ENCODE measurements at places on chromosomes 6 and 20.

DNA sequence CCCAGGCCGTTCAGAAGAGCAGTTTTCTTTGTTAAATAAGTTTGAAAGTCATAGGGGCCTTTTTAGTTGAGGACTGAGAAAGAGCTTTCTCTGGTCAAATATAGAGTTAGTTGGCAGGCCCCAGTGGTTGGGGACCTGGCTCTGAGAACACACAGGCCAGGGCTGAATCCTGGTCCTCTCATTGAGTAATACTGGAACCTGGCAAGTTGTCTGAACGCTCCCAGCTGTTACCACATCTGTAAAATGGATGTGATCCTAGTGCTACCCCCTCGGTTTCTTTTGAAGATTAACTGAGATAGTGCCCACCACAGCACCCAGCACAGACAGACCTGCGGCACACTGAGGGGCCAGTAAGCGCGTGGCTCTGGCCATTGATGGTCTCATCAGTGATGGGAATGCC is 215.5 kb downstream of the ZDHHC14 start:
- DNase-seq, result no peak

- DNase-seq, result no peak
Measured at GRCh38 chr20:19712721-19713260, 45.3 kb upstream of the RIN2 start.

- no peak for DNase-seq
Measured at GRCh38 chr6:39806278-39806677, 14.1 kb downstream of the DAAM2 start.

DNA sequence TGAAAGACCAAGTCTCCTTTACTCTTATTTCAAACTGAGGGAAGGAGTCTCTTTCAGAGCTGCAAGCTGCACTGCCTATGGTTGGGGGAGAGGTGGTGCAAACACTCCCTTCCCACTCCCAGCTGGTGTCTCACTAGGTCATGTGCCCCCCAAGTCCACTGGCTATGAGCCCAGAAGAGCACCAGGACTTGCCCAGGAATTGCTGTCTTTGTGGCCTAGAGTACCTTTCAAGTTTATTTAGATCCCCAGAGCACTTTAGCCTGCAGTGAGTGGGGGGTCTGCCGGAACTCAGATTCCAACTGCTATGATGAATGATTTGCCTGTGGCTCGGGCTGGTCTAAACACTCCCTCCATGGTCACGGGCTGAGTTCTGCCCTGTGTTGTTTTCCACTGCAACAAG is 192.6 kb upstream of the CITED2 start:
- DNase-seq, result no peak

- no peak for DNase-seq
Measured at GRCh38 chr6:163414117-163414945, at the start of gene QKI. Gene QKI (plus strand): TSS chr6:163414718. CDS start chr6:163415194, 476 bp downstream.

DNA sequence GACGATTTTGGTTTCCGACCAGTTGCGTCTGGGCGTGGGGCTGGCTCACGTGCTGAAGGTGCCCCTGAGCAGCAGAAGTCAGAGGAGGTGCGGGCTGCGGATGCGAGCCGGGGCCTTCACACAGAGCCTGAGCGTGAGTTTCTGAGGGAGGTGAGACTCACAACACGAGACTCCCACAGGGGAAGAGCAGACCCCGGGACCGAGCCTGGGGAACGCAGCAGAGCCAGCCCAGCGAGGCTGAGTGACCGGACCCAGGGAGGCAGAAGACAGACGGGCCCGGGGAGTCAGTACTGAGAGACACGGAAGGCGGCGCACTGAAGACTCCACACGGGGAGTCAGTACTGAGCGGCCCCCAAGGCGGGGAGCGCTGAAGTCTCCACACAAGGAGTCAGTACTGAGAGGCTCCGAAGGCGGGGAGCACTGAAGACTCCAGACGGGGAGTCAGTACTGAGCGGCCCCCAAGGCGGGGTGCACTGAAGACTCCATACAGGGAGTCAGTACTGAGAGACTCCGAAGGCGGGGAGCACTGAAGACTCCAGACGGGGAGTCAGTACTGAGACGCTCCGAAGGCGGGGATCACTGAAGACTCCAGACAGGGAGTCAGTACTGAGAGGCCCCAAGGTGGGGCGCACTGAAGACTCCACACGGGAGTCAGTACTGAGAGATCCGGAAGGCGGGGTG is 77.8 kb downstream of the DLL1 start:
- DNase-seq, result no peak

DNA sequence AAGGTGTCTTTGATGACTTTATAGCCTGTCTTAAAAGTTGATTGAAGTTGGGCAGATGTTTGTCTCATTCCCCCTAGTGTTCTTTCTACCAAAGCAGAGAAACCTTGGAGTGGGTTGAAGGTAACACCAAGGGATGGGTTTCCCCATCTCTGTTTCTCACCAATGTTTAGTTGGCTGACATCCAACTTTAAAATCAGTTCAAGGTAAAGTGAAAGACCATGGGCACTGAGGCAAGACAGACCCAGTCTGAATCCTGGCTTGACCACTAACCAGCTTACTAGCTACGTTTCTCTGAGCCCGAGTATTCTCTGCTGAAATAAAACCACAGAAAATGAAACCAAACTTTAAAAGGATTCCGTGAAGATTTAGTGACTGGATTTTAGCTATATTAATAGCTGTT is 258.9 kb downstream of the KIF16B start:
- no peak for DNase-seq

GRCh38 chr6:36843170-36843569 is 3.9 kb upstream of the CPNE5 start:
- DNase-seq, result no peak

DNA sequence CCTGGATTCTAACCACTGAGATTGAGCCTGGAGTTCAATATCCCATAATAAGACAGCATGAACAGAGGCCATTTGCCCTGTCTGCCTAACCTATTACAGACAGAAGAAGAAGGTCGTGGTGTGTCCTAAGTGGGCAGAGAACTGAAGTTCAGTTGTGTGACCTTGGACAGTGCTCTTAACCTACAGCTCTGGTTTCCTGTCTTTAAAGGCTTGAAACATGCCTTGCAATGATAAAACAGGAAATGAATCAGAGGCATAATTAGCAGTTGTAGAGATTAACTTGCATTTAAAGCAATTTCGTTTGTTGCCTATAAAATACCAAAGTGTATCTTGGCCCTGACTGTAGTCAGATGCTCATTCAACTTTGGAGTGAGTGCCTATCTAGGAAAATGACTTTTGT is 507.2 kb upstream of the CHD6 start:
- no peak for DNase-seq

DNA sequence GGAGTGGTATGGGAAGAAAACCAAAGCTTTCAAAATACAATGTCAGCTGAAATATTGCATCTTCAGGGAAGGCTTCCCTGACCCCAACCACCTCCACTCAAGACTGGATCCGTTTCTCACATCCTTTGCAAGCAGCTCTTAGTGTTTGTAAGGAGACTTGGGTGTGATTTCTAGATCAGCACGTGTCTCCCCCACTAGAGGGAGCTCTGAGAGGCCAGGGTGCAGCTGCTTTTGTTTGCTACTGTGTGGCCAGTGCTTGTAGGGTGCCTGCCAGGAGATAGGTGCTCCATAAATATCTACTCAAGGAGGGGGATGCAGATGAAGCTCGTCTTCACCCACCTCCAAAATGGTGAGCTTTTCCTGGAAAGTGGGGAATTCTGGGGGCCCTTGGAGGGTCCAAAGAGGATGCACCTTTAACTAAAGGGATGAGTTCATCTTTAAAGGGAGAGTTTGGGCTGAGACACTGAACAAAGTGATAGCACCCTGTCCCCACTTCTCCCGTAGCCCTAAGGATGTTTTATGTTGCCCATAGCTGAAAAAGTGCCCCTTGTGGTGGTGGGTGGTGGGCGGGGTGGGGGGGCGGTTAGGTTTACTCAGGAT is 52.6 kb upstream of the MAFB start:
- DNase-seq, result no peak

- DNase-seq, result no peak
Measured at GRCh38 chr6:116313101-116313776, 33.5 kb upstream of the TSPYL1 start.

- no peak for DNase-seq
Measured at GRCh38 chr6:70956191-70956450, 739 bp downstream of the B3GAT2 start.

GRCh38 chr6:87692086-87692485 is 9.9 kb downstream of the AKIRIN2 start:
- no peak for DNase-seq

GRCh38 chr20:49608752-49609670 is 41.1 kb upstream of the PTGIS start:
- no peak for DNase-seq

GRCh38 chr20:34529742-34530141 is 13.5 kb downstream of the DYNLRB1 start:
- no peak for DNase-seq

GRCh38 chr6:26372308-26373144 is 7.5 kb downstream of the BTN3A2 start:
- no peak for DNase-seq

DNA sequence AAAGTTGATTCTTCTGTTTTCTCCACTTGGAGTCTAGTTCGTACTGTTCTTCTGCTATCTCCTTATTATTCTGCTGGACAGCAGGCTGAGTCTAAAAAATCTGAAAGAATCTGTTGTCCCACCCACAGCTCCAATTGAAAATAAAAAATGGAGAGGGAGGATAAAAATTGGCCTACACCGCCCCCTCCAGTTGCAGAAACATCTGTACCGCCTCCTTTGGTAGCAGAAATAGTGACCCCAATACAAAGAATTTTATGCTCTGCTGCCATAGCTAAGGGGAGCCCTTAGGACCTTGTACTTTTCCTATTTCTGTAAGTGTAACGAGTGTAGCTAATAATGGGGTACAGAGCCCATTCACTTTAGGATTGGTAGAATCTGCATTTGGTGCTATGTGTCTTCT is 4.9 kb upstream of the FKBP1A start:
- no peak for DNase-seq

DNA sequence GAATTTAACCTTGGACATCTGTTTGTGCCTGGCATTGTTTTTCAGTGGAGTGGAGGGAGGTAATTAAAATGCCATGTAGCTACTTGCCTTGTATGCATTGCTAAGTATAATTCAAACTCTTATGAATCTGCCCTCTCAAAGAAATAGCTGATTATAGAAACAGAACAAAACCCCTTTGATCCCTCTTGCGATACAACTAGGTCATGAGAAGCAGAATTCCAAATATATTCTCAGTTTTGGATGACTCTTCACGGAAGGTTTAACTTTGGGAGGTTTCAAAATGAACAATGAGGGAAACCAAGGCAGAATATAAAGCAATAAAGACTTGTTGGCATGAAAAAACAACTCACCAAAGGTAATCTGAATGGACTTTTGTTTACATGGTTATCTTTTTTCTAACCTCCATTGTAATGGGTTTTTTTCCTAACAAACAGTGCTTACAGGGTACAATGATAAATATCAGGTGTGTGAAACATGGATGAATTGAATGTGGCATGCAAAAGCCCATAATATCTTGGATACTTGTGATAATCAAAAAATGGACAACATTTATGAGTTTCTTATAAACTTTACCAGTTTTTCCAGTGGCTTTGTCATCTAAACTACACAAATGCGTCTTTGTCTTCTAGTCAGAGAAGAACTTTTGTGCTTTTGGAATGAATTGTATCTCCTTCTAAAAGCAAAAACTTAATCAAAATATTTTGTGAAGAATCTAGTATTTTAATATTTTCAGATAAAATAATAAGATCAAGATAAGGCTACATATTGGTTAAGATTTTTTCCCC is 15.7 kb upstream of the HEY2 start:
- no peak for DNase-seq

GRCh38 chr6:50819904-50820868 is 1.5 kb downstream of the TFAP2B start:
- no peak for DNase-seq

DNA sequence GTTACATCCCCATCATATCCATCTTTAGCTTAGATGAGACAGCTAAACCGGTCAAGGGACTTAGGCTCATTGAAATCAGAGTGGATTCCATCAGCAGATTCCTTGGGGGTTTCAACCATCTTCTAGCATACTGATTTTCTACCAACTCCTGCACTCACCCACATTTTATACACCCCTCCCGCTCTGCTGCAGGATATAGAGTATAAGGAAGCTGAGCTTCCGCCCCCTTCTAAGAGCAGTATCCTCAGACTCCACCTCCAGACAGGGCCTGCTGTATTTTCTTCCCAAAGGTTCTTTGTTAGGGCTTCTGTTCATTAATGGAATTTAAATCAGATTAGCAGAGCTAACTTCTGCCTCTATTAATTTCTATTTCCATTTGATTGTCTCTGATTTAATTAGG is 9.9 kb upstream of the NHLRC1 start:
- DNase-seq, result no peak

GRCh38 chr6:121730616-121731015 is 295.2 kb downstream of the GJA1 start:
- DNase-seq, result no peak

- DNase-seq, result no peak
Measured at GRCh38 chr20:34621383-34622367, 55.2 kb downstream of the PIGU start.

GRCh38 chr6:15285682-15286294 is 39.9 kb downstream of the JARID2 start:
- no peak for DNase-seq

GRCh38 chr20:16096756-16097326 is 476.4 kb downstream of the KIF16B start:
- no peak for DNase-seq

- DNase-seq, result no peak
Measured at GRCh38 chr6:100346828-100347227, 117.9 kb downstream of the SIM1 start.

GRCh38 chr20:10708351-10709185 is 34.8 kb upstream of the JAG1 start:
- no peak for DNase-seq

Data from cortex of kidney (tissue), 1 donor.